ENCODE measurements at places on chromosomes 2 and 18.
A peak's percentile ranks its signal among the peaks of the same experiment; 100 is the strongest.

- no peak for DNase-seq
These were observed 241.5 kb downstream of the DCDC2C start for GRCh38 chr2:3944841-3945240.

DNA sequence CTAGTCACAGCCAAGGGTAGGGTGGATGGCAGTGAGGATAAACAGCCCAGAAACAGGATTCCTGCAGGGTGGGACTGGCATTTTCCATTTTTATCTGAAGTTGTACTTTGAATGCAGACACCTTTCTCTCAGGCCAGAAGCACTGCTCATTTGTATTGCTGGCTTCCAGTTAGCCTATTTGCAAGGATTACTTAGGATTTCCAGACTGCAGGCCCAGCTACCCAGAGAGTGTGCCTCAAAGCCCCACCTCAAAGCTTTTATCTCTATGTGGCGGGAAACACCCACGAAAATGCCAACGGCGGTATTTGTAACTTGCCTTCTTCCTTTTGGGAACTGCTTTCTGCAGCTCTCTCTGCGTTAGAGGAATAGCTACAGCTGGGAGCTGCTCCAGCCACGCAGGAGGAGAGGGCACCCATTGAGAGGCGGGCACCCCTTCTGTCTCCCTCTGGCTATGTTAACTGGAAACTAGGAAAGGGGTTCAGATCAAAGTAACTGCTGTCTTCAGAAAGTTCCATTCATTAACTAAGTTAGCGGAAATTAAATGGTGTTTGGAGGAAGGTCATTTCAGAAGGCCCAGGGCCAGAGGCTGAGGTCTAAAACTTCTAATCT, 144.9 kb downstream of the TGIF1 start:
- DNase-seq = peak; percentile 65

DNA sequence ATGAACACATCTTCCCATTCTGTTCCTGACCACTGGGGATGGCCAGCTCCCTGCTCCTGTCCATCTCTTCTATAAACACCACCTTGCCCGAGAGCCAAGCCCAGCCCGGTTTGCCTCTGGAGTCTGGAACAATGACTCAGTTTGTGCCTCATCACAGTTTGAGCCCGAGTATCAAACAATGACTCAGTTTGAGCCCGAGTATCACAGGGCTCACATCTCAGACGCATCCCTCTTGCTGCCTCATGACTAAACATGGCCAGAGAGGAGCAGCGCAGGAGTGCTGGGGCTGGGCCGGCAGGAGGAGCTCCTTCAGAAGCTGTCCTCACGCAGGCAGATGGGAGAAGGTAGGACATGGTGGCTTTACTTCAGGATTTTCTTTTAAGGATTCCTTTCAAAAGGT, 68.7 kb downstream of the PXDN start:
- DNase-seq = no peak

GRCh38 chr2:43539436-43539835, 56.4 kb downstream of the THADA start:
- no peak for DNase-seq

GRCh38 chr2:60884800-60885199, 3.4 kb downstream of the REL start:
- no peak for DNase-seq

GRCh38 chr18:5966514-5966913, 71.2 kb upstream of the TMEM200C start:
- no peak for DNase-seq

DNA sequence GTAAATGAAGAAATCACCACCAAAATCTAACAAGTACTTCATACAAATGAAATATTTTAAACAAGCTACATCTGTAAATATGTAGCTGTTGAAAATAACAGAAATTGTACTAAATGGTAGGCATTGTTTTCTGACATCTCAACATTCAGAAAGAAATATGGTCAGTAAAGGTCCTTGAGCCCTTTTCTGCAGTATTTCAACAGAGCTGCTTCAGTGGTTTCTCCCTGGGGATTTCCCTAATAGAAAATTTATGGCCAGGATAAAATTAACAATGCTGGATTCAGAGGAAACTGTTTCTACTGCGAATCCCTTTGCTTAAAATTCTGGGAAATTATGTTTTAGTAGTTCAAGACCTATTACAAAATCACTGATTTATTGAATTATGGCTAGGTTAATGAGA, 256.6 kb downstream of the PIEZO2 start:
- DNase-seq = no peak

- DNase-seq = no peak
These were observed 39.3 kb upstream of the C1GALT1C1L start for GRCh38 chr2:43715300-43716098.

DNA sequence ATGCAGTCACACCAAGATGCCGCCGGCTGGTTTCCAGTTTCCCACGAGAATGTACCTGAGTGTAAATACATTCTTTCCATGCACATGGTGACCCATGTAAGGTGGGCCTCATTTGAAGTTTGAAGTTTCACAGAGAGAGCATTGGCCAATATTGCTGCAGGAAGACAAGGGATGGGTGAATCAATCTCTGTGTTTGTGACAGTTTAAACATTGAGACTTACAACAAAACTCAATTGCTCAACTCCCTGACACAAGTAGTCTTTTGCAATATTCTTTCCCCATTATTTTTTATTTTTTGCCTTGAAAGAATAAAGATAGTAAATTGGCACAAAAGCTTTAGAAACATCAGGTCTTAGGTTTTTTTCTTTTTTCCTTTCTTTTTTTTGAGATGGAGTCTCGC, 5.1 kb downstream of the SERPINB2 start:
- DNase-seq = no peak

- DNase-seq = no peak
These were observed 45.0 kb upstream of the TCF4 start for GRCh38 chr18:55633032-55633431.

DNA sequence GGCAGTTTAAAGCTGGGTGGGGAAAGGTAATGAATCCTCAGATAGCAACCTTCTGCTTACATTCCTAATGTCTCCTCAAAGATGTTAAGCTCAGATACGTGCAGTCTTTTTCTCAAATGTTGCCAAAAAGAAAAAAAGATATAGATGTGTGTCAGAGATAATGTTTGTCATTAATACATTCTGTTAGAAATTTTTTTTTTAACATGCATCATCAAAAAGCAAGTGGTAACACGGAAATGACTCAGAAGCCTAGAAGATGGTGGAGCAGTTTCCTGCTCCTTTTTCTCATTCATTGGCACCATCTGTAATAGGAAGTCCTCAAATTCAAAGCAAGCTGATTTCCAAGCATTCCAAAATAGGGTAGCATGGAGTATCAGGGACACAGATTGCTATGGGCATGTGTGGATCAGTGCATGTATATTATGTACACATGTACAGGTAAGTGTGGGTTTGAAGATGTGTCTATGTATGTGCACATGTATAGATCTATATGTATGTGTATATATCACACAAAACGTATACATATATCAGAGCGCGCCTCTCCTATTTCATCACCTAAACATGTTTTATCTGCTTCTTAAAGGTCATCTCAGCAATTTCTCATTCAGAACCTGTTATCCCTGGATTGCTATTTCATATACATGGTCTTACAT, 79.9 kb upstream of the ITGB6 start:
- no peak for DNase-seq

- DNase-seq = no peak
These were observed 206.5 kb downstream of the PRKCE start for GRCh38 chr2:45857867-45858520.

- no peak for DNase-seq
These were observed 43.9 kb downstream of the SS18 start for GRCh38 chr18:26046419-26047077.

GRCh38 chr2:189581354-189582139, 961 bp upstream of the SLC40A1 start:
- no peak for DNase-seq

- peak; percentile 17 for DNase-seq
These were observed 266.4 kb downstream of the ANAPC1 start for GRCh38 chr2:111617299-111618225.

GRCh38 chr2:223641082-223641481, 38.9 kb upstream of the SCG2 start:
- DNase-seq = no peak

DNA sequence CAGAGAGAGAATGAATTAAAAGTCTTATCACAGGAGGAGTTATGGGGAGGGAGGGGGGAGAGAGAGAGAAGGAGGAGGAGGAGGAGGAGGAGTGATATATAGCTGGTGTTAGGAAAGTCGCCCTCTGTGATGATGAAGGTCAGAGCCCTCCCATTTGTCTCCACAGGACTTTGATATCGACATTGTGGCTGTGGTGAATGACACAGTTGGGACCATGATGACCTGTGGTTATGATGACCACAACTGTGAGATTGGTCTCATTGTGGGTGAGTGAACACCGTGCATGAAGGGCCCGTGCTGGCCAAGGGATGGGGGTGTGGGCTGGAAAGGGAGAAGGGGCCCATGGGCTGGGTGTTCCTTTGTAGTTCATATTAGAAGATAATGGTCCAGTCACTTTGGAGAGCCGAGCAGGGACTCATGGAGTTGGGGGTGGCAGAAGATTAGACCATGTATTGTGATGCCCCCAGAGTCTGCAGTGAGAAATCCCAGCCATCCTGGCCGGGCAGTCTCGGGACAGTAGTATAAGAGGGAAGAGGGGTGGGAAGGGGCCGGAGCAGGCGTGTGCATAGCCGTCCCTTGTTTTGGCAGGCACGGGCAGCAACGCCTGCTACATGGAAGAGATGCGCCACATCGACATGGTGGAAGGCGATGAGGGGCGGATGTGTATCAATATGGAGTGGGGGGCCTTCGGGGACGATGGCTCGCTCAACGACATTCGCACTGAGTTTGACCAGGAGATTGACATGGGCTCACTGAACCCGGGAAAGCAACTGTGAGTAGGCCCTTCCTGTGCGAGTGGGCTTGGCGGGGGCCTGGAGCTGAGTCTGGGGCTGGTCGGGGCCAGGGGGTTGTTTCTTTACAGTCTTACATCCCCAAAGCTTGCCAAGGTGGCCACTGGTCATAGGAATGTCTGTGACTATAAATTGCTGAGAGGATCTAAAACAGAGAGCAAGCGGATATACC, 40.0 kb downstream of the HK2 start:
- no peak for DNase-seq

- peak; percentile 58 for DNase-seq
These were observed 73.4 kb downstream of the ACTR2 start for GRCh38 chr2:65300761-65301711.

GRCh38 chr2:207330912-207331311, 165.2 kb upstream of the KLF7 start:
- DNase-seq = peak; percentile 82

- no peak for DNase-seq
These were observed 117.6 kb upstream of the KLF7 start for GRCh38 chr2:207283356-207283755.

DNA sequence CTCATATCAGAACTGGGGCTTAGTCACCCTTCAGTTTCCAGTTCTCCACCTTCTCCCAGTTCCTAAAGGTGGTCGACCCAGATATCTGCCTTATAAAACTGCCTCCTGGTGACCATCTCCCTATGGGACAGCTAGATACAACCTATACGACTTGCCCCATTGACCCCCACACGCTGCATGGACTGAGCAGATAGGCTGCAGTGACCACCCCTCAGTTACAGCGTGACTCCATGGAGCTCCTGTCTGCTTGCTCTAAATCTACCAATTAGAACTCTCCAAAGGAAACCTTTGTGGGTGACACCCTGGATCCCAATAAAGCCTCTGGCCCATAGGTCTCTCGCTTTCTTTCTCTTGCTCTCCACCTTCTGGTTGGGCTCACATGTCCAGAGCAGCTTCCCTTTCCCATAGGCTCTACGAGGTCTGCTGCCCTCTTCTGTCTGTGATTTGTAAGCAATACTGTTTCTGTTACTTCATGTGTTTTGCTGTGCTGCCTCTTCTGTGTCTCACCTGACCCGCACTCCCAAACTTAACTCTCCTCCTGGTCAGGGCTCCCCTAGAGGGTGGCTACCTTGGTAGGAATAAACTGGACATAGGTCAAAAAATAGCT, 971.3 kb upstream of the FAM98A start:
- DNase-seq = no peak

DNA sequence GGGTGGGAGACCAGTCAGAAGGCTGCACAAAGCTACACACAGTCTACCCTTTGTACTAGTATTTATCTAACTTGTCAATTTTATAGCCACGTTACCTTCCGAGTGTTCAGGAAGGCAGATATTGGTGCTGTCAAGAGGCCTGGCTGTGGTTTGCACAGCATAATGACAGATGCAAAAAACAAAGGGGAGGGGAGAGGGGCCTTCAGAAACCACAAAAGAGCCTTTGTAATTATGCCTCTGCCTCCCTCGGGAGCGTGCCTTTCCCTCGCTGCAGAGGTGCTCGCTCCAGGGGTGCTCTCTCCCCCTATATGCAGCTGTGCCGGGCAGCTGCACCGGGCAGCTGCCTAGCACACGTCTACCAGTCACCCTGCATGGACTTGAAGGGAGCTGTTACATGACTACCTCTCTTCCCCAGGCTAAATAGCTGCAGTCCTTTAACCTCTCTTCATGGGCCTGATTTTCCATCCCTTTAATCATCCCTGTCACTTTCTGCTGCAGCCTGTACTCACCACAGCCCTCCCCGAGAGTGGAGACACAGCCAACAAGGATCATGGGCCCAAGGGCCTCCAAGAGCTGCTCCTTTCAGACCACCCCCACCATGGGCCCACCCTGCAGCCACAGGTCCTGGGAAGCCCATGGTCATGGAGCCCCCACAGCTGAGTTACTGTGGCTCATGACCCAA, 168.4 kb upstream of the PKDCC start:
- DNase-seq = no peak

DNA sequence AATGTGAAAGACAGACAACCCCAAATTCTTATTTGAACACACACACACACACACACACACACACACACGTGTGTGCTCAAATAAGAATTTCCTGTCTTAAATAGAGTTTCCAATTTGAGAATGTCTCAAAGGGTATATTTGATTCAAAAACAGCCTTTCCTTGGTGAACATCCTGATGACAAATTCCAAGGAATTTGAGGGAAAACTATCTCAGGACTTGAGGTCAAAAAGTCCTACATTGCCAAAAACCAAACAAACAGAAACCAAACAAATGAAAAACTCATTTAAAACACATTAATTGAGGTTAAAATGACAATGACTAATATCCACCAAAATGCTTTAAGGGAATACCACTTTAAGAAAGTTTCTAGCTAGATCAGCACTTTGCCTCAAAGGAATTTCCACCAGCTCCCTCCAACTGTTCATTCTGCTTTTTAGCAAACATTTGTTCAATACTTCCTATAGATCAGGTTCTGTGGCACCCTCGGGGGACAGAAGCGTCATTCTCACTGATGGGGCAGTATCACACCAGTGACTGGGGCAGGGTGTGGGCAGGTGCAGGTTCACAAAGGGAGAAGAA, 232.1 kb upstream of the TRIB2 start:
- no peak for DNase-seq

DNA sequence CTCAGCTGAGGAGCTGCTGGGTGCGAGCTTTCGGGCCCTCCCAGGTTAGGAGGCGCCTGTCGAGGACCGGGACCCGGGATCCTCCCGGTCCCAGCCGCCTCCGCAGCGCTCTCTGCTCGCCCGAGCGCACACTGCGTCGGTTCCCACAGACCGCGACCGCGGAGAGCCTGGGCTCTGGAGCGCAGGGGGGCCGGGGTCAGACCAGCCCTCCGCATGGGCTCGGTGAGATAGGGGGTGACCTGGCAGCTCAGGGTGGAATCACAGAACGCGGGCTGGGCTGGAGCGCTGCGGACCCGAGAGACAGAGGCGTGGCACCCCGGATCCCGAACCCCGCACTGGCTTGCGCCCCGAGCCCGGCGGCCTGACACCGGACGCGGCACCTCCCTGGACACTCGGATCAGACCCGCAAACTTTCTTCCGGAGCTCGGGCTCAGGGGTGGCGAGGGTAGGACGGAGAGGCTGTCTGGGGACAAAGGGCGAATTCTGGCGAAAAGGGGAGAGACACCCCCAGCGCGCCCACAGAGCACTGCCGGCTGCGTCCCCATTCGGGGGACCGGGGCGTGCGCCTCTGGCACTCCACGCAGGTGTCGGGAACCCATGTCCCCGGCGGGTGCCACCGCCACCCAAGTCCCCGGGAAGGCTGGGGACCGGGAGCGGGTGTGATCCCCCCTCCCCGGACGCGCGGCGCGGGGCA, 612 bp downstream of the DIPK1C start:
- no peak for DNase-seq

Data from stimulated activated effector memory CD8-positive, alpha-beta T cell treated with anti-CD3 and anti-CD28 coated beads, Interleukin-12 subunit alpha, Interleukin-12 subunit beta, amount 100 ng/mL, for 72 hours (primary cell).